ENCODE measurements at places on chromosomes 4 and X.

- DNase-seq = no peak
Measured at GRCh38 chr4:70925418-70925817, 23.2 kb downstream of the MOB1B start.

GRCh38 chr4:71126719-71127118, 133.3 kb downstream of the DCK start:
- no peak for DNase-seq

DNA sequence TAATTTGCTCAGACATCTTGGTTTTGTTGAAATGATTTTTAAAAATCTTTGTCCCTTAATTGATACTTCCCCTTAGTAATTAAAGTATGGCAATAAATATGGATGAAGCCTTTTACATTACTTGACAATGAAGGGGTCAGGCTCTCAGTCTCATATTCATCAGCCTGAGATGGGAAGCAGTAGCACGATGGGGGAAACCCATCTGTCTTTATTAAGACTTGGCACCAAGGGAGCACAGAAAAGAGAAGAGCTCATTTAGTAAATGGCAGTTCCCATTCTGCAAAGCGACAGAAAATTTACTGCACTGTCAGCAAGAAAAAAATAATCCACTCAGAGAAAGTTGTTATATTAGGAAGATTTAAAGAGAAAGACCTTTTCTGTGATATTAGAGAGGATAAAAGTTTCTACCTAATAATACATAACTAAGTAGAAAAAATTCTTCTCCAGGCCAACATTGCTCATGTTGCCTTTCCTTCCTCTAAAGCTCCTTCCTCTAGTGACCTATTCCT, 7.9 kb upstream of the SERTM2 start:
- no peak for DNase-seq

DNA sequence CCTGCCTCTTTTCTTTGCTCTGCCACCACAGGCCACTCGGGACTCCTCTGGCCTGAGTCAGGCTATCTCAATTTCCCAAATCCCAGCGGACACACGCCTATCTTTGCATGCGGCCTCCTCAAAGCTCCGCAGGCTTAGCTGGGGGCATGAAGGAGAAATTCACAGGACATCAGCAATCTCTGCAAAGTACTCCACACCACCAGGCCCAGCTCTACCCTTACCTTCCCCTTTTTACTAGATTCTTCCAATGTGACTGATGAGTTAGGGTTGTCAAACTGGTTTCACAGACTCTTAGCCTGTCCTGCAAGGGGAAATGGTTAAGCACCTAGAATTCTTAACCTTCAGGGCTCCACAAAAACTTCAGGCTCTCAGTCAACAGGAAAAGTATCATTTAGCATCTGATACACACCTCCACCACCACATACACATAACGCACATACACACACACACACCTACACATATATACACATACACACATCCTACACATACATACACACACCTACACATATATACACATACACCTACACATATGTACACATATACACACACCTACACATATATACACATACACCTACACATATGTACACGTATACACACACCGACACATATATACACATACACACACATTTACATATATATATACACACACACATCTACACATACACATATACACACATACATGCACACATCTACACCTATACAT, 349.1 kb downstream of the ANK2 start:
- no peak for DNase-seq

DNA sequence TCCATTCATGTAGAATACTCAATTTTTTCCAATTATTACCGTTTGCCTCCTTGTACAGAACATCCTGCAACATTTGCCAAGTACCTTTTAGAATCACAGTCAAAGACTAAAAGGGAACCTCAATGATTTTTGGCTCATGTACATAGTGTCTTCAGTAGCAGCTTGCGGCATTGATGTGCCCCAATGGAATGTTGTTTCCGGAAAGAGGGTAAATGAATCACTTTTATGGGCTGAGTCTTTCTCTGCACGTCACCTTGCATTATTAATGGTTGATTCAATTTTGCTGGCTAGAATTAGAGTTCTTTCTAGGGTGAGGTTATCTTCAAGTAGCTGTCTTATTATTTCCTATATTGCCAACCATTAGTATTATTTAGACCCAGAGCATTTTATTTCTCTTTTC, 116.9 kb upstream of the GABRA2 start:
- DNase-seq = no peak

- DNase-seq = peak; percentile 91
Measured at GRCh38 chr4:102734591-102735385, 26.0 kb downstream of the MANBA start.

GRCh38 chr4:184688447-184688846, 38.9 kb downstream of the PRIMPOL start:
- DNase-seq = no peak
